ENCODE measurements at places on chromosomes 12 and 14.

- DNase-seq, result no peak
Measured at GRCh38 chr14:24679248-24679961, 45.4 kb upstream of the GZMB start.

GRCh38 chr14:93889739-93890483 lies 37.2 kb upstream of the FAM181A start:
- DNase-seq, result no peak

- DNase-seq, result no peak
Measured at GRCh38 chr14:31505411-31505810, 17.6 kb upstream of the GPR33 start.

DNA sequence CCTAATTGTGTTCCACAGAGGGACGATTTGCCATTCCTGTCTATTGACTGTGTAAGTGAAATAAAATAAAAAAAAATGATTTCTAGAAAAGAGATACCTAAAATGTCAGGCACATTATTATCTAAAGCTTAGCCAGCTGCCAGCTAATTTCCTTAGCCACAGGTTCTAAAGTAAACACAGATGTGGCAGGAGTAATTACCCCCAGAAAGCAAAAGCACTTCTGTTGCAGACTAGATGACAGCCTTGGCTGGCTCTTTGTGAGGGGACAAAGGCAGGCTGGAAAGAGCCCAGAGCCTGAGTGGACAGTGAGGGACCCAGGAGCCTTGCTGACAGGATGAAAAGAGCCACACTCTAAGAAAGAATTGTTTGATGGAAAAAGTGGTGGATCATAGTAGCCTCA lies 418.1 kb downstream of the LRIG3 start:
- DNase-seq, result no peak

GRCh38 chr12:14773685-14774073 lies 29.6 kb downstream of the WBP11 start:
- DNase-seq, result no peak

DNA sequence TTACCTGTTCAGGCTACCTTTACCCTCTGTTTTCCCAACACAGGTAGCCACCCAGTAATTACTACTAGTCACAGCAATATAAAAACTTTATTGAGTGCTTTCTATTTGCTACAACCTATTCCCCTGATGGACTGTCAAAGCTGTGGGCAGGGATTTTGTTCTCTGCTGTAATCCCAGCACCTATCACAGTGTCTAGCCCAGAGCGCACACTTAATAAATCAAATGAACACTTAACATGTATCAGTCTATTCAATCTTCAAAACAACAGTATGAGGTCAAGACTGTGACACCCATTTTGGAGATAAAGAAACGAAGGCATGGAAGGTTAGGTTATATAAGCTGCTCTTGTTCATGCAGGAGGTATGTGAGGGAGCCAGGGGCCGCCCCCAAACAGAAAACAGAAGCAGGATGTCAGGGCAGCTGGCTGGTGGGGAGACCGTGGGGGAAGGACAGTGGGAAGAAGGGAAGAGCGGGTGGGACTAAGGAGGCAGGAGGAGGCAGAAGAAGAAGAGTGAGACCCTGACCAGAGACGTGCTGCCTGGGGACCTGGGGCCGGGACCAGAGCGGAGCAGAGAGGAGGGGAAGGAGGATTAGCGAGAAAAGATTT lies 1.7 kb downstream of the TNFRSF1A start:
- DNase-seq, result no peak

DNA sequence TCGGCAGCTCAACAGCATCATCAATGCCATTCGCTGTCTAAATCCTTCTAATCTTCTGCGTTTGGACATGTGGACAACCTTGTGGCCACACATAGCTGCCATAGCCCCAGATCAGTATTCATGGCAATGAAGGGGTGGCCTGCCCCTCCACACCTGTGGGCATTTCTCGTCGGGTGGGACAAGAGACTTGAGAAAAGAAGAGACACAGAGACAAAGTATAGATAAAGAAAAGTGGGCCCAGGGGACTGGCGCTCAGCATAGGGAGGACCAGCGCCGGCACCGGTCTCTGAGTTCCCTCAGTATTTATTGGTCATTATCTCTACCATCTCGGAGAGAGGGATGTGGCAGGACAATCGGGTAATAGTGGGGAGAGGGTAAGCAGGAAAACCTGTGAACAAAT lies 42.3 kb downstream of the MAGOHB start:
- no peak for DNase-seq

DNA sequence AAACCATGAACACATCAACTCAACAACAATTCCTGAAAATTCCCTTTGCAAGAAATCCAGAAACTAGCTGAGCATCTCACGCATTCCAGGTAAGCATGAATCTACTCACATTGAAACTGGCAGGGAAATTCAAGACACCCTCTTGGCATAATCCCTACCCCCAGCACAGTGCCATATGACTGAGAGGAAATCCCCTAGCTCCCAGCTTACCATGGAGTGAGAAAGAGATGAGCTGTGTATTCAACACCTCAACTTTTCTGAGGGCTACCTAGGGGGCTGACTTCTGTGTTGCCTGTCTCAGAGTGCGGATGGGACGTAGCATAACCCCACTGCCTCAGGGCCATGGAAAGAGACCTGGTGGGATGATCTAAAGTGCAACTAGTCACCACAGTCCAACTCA lies 37.7 kb upstream of the GPR132 start:
- DNase-seq, result peak; percentile 23

Measured in GM12865 (cell line).